Subcutaneous adipose tissue (tissue), 4 donors: ENCODE measurements at places on chromosomes 4 and X. TPM values are rescaled to one million over a fixed set of nuclear protein-coding genes. Genes with fewer than 3 reads are reported as not detected.

The NXT2 gene
- 12.9 TPM for total RNA-seq

The SPATA4 gene
- 0.17 TPM for total RNA-seq

The TLR2 gene
- total RNA-seq = 91.5 TPM

The MAOB gene
- total RNA-seq = 143 TPM

The HAND2 gene
- total RNA-seq = 4.6 TPM

The SEPSECS gene
- 10.9 TPM for total RNA-seq

The CCKAR gene
- total RNA-seq = not detected

The TCP11X2 gene
- not detected for total RNA-seq

The CXCR3 gene
- not detected for total RNA-seq

The EVC gene
- total RNA-seq = 37.0 TPM

The SHROOM2 gene
- 0.16 TPM for total RNA-seq

The ZMAT1 gene
- total RNA-seq = 15.1 TPM

The USP17L20 gene
- total RNA-seq = not detected

The MTTP gene
- total RNA-seq = 1.3 TPM

The CSAG1 gene
- total RNA-seq = not detected

The TMPRSS11F gene
- not detected for total RNA-seq

The POU4F2 gene
- not detected for total RNA-seq

The PLS3 gene
- total RNA-seq = 65.2 TPM

The PDCL2 gene
- not detected for total RNA-seq

The MCTS1 gene
- total RNA-seq = 27.0 TPM

The RHOXF2 gene
- not detected for total RNA-seq

The ASB9 gene
- total RNA-seq = 2.0 TPM

The GAGE10 gene
- not detected for total RNA-seq

The NSUN7 gene
- 0.16 TPM for total RNA-seq

The STK32B gene
- 1.3 TPM for total RNA-seq

The PCDH10 gene
- total RNA-seq = under 0.01 TPM

The CENPI gene
- 2.4 TPM for total RNA-seq

The BEND2 gene
- total RNA-seq = not detected

The CPZ gene
- not detected for total RNA-seq

The F9 gene
- not detected for total RNA-seq

The RHOXF1 gene
- total RNA-seq = 2.6 TPM
